Renal cortical epithelial cell (primary cell): ENCODE measurements at places on chromosomes 2 and 18.
A peak's percentile ranks its signal among the peaks of the same experiment; 100 is the strongest.

DNA sequence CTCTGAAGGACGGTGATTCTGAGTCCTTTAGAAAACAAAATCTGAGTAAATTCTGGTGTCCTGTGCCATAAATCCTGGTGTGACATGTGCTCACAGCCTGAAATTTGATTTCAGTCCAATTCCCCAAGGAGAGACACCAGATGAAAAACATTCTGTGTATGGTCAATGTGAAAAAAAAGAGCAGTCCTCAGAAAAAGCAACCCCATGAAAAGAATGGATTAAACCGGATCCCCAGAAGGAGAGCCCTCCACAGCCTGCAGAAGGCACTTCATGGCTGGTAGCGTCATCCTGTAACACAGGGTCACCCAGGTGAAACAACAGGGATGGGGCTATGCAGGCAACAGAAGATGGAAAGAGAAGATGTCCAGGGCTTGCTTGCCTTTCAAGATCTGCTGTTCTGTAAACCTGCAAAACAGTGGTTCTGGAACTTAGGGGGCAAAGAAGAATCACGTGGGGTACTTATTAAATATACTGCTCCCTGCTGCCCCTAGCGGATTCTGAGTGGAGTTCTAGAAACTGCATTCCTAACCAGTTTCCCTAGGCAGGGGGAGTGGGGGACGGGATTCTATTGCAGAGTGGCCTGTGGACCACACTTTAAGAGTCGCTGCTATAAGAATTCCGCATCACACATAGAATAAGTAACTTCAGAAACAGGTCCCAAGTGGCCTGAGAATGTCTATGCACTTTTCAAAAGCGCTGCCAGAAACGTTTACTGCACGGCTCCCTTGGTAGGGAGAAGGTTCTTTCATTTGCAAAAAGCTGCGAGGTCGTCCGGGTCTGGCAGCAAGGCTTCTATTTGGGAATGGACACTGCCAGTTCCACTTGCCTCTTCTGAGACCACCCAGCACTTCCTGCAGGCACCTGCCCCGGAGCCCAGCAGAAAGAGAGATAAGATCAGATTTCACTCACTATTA is 118.9 kb upstream of the ARL5A start:
- peak; percentile 22 for DNase-seq

GRCh38 chr2:134527381-134527780 is 191.4 kb downstream of the TMEM163 start:
- no peak for DNase-seq

- peak; percentile 54 for DNase-seq
Measured at GRCh38 chr18:37393945-37394609, 171.5 kb downstream of the CELF4 start.

DNA sequence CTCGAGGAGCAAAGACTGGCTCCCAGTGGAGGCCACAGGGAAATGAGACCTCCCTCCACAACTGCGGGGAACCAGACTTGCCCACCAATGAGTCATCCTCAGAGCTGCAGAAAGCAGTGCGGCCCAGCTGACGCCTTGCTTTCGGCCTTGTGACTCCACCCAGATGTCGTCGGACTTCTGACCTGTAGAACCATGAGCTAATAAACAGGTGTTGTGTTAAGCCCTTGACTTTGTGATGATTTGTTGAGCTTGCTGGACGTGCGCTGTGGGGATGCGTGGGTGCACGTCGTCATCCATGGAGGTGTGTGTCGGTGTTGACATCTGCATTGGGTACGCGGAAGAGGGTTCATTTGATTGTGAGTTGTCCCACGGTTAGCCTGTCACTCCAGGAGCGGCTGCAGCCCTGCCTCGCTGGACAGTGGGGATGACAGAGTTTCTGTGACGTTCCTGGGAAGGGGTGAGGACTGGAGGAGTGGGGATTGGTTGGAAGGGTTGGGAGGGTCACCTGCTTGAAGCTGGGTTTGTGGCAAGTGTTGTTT is 154.1 kb downstream of the SH3BP4 start:
- DNase-seq, result no peak

GRCh38 chr2:31202833-31203232 is 14.5 kb downstream of the CAPN14 start:
- DNase-seq, result no peak

DNA sequence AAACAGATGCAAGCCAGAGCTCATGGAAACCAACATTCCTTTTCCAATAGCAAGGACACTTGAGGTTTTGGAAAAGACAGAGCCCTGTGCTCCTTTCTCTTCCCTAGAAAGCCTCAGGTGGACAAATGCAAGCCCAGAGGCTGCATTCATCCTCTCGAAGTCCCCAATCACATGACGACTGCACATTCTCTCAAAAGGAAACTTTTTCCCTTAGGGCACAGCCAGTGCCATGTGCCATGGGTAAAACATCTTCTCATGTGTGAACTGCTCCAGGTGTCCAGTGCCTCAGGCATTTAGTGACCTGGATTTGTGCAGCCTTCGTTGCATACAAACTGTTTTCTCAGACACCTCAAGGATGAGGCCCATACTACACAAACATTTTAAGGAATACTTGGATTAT is 140.7 kb downstream of the LAMA1 start:
- DNase-seq, result no peak

- no peak for DNase-seq
Measured at GRCh38 chr2:241535871-241536655, 22.5 kb upstream of the BOK start.

DNA sequence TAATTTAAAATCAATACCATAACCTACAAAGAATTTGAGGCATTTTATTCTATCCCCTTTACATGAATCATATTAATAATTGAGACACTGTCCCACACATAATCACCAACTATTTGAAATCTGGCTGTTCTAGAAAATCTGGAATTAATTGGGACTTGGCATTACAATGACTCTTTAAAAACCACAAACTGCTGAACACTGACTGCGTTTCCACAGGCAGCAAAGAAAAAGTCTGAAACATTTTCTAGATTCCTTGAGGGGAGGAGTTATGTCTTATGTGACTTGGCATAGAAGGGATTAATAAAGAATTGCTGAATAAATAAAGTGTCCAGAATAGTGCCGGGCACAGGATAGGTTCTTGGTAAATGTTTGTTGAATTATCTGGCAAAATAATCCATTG is 61.4 kb downstream of the GPR39 start:
- peak; percentile 13 for DNase-seq

- DNase-seq, result no peak
Measured at GRCh38 chr2:213171147-213171546, 19.7 kb upstream of the IKZF2 start.

DNA sequence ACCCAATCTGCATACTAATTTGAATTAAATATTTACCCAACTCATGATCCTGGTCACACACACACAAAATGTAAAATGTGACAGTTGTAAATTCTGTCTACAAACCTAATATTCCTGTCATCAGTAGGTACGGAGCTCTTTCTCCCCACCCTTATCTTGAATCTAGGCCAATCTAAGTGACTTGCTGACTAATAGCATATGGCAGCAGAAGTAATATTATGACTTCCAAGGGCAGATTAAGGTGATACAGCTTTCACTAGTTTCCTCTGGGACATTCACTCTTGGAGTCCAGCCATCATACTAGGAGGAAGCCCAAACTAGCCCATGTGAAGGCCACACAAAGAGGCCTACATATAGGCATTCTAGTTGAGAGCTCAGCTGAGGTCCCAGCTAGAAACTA is 89.4 kb downstream of the TMEM131 start:
- DNase-seq, result no peak

DNA sequence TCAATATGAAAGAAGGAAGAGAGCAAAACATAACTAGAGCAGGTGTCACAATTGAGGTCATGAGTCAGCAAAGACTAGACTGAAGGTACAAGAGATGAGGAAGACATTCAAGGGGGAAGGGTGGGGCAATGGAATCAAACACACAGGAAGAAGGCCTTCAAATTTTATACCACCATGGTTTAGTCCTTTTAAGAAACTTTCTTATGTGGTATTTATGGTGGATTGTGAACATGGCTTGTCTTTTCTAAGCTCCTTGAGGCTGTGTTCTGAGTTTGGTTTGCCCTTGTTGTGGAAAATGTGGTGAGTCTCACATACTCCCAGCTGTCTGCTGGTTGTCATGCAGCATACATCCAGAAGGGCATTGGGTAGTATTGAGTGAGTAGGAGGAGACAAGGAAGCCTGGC is 62.1 kb downstream of the NABP1 start:
- no peak for DNase-seq

DNA sequence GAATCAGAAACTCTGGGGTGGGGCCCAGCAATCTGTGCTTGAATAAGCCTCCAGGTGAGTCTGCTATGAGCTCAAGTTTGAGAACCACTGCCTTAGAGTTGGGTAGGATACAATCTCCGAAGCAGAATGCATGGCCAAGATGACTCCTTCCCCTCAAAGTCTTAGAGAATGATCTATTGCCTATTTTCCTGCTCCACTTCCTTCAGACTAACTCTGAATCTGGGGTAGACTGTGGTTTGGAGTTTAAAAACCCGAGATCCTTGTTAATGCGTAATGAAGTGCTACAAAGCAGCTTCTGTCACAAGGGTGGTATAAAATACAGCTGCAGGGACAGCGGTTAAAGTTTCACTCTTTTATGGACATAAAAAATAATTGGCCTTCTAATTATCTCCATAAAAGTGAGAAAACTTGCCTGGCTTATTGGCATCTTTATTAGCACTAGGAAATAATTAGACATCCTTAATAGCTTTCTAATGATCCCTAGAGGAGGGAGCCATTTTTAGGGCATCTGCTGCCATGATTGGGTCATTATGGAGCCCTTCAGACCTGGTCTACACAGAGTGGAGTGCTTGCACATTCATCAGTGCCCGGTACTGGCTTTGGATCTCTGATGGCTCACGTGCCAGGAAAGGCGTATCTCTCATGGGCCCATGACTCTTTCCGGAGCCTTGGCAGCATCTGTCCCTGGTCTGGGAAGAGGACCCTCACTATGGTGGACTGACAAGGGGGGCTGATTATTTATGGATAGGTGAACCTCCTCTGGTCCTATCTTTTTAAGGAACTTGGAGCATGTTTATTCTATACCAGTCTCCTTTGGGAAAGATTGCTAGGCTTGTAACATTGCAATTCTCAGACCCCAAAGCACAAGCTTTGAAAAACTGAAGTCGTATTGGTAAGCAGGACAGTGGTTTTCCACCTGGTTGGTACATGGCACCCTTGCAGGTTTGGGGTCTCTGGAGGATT is 28.2 kb downstream of the SIX2 start:
- DNase-seq, result peak; percentile 21

DNA sequence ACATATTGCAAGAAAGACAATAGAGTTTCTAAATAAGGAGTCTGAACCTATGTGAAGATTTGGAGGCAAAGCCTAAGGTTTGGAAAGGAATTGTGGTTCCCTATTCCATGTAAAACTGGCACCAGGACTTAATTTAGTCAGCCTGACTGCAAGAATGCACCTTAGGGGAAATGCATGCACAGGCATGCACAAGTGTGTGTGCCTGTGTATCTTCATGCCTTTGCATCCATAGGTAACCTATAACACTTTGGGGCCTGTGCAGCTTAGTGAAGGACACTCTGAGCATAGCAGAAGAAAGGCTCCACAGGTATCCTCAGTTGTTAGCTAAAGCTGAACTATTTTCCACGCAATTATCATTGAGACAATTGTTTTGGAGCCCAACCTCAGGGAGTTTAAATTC is 73.4 kb downstream of the RPRM start:
- DNase-seq, result no peak

DNA sequence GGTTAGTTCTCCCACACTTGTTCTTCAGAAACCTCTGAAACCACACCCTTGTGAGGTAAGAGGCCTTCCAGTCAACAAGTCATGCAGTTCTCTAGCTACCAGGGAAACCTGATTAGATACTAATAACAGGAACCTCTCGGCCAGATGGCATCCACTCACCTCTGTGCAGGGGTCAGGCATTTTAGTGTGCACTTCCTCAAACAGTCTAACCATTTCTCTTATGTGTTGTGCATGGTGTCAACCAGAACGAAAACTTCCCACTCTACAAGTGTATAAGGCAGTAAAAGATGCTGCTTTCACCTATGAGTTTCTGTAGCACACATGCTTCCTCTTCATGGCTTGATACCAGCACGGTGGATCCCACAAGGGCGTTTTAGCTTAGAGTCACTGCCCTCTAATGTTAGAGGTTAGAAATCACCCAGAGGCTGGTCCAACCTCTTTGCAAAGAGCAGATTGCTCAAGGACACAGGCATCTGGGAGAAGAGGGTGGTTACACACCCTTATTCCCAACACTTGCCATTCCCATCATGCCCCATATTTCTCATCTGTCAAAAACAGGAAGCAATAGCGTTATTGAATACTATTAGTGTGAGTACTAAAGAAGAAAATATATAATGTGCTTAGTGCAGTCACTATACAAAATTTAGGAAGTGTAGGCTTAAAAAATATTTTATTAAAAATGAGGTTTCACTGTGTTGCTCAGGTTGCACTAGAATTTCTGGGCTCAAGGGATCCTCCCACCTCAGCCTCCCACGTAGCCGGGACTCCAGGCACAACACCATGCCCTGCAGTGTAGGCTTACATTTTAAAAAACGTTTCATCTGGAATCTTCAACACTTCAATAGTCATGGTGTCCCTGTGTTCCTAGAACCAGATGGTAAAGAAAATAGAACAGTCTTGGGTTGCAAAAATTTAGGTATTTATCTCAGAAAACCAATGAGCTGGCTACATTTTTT is 34.5 kb upstream of the RAB31 start:
- peak; percentile 100 for DNase-seq
